ENCODE measurements at places on chromosomes 7 and 10. TPM values are rescaled to one million over a fixed set of nuclear protein-coding genes. Genes with fewer than 3 reads are reported as not detected.

DNA sequence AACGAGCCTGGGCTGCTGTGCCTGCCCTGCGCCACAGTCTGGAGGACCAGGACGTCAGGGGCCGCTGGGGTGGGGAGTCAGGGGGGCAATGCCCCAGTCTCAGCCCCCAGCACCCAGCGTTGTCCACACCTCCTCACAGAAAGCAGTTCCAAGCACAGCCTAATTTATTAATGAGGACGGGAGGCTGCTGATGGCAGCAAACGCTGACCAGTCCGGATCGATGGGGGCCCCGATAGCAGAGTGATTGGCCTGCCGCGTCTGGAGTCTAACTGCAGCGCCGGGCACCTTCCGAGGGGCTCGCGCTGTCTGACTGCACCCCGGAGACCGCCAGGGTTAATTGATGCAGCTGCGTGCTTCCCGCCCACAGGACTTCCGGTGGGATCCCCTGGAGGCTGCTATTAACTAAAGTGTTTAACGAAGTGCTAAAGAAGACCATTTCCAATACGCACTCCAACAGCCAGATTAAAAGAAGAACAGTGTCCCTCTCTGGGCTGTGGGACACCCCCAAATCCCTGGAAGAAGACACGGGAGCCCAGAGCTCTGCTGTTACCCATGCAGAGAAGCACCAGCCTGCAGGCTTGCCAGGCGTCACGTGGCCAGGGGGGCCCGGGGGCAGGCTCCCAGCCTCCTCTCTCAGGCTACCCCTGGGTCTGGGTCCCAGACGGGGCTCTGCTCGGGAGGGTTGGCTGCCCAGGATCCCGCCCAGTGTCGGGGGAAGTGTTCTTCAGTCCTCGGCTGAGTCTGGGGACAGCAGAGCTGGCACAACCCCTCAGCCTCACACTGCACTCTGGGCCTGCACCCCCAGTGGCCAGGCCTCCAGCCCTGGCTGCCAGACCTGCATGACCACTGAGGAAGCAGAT is 63.8 kb downstream of the MICALL2 start:
- no peaks in the 10 kb centered on the region for H3K4me1 ChIP-seq
- H3K27ac ChIP-seq, result no peak overlapping the region
- H3K27me3 ChIP-seq, result peaks cover 56% of the 10 kb centered on the region
- H3K4me3 ChIP-seq, result no peak overlapping the region
- no peak for DNase-seq

DNA sequence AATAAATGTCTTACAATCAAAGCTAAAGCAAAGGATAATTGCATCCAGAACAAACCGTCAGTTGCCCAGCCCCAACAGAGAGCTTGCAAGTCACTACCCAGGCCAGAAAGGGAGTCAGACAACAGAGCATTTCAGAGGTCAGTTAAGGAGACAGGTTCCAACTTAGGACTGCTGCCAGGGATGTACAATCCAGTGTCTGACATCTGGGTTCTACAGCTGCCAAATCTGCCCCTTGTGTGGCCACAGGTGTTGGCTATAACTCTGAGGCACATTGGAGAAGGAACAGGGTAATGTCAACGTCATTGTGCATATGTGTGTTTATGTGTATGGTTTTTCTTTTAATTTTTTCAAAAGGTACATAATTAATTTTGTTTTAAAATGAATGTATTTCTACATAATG is 85.2 kb upstream of the GLCCI1 start:
- H3K4me1 ChIP-seq, result no peaks in the 10 kb centered on the region
- H3K36me3 ChIP-seq, result no peaks in the 10 kb centered on the region
- no peak overlapping the region for H3K27ac ChIP-seq
- no peaks in the 10 kb centered on the region for H3K27me3 ChIP-seq
- H3K4me3 ChIP-seq, result no peak overlapping the region
- DNase-seq, result no peak

GRCh38 chr10:34574353-34574934 is 240.7 kb downstream of the PARD3 start:
- H3K4me1 ChIP-seq, result peaks cover 33% of the 10 kb centered on the region
- H3K4me3 ChIP-seq, result no peak overlapping the region
- no peaks in the 10 kb centered on the region for H3K27me3 ChIP-seq
- no peaks in the 10 kb centered on the region for H3K36me3 ChIP-seq
- no peak overlapping the region for H3K27ac ChIP-seq

- peaks cover 3% of the 10 kb centered on the region for H3K36me3 ChIP-seq
- H3K27ac ChIP-seq, result peak overlapping the region; percentile 59
- peak overlapping the region; percentile 84 for H3K4me3 ChIP-seq
- no peak for DNase-seq
- peaks cover 83% of the 10 kb centered on the region for H3K27me3 ChIP-seq
- no peaks in the 10 kb centered on the region for H3K4me1 ChIP-seq
These were observed 1.2 kb upstream of the HHEX start for GRCh38 chr10:92688573-92688926.

DNA sequence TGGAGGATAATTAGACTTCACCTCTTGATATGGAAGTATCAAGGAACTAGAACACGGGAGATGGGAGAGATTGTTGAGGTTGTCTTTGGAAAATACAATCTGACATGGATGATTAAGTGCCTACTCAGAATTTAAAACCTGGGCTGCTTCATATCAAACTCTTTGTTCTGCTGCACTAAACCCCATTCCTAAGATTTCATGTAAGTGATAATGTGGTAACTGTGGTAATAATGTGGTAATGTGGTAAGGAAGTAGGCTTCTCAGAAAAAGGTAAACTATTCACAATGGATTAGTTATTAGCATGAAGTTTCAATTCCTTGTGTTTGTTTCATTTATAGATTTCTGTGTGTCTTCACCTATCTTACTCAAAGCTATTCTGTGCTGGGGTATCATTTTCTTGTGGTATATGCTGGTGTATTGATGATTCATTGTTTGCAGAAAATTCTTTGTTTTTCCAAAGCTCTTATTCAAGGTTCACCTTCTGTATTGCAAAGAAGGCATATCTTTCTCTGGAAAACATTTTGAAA is 129.9 kb upstream of the TAC1 start:
- H3K4me3 ChIP-seq, result no peak overlapping the region
- no peaks in the 10 kb centered on the region for H3K36me3 ChIP-seq
- H3K4me1 ChIP-seq, result no peaks in the 10 kb centered on the region
- no peak overlapping the region for H3K27ac ChIP-seq
- H3K27me3 ChIP-seq, result no peaks in the 10 kb centered on the region

GRCh38 chr7:55028011-55028410 is 9.2 kb downstream of the EGFR start:
- no peaks in the 10 kb centered on the region for H3K27me3 ChIP-seq
- no peak overlapping the region for H3K4me3 ChIP-seq
- H3K4me1 ChIP-seq, result peaks cover 40% of the 10 kb centered on the region
- DNase-seq, result no peak

- H3K4me3 ChIP-seq, result no peak overlapping the region
- peaks cover 40% of the 10 kb centered on the region for H3K4me1 ChIP-seq
- no peaks in the 10 kb centered on the region for H3K36me3 ChIP-seq
- no peaks in the 10 kb centered on the region for H3K27me3 ChIP-seq
- no peak overlapping the region for H3K27ac ChIP-seq
- DNase-seq, result no peak
These were observed 128.4 kb downstream of the BICC1 start for GRCh38 chr10:58641095-58641531.

DNA sequence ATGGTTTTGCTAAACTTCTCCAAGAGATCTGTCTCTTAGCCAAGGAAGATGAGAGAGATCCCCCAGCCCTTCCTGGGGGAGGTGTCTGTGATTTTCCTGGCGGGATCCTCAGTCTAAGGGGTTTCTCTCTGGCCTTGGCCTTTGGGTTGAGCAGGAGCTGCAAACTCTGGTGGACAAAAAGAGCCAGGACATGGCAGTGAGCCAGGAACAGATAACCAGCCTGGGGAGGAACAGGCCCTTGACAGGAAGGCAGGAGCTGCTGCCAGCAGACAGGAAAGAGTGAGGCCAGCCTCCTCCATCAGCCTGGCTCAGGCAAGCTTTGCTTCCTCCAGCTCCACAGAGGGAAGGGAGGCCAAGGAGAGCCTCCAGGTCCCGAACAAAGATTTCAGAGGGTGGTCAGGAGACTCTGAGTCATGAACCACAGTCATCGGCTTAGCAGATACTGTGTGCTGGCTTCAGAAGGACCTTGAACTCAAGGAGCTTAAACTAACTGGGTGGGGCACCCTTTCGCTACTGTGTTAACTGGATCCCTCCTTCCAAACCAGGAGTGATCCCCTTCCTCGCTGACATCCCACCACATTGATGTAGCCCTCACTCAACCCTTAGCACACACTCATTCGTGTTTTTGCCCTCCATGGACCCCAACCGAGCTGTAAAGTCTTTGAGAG is 34.7 kb downstream of the DDIT4 start:
- DNase-seq, result no peak
- no peaks in the 10 kb centered on the region for H3K27me3 ChIP-seq
- no peak overlapping the region for H3K4me3 ChIP-seq
- H3K4me1 ChIP-seq, result peaks cover 16% of the 10 kb centered on the region
- peak overlapping the region; percentile 39 for H3K27ac ChIP-seq
- no peaks in the 10 kb centered on the region for H3K36me3 ChIP-seq

DNA sequence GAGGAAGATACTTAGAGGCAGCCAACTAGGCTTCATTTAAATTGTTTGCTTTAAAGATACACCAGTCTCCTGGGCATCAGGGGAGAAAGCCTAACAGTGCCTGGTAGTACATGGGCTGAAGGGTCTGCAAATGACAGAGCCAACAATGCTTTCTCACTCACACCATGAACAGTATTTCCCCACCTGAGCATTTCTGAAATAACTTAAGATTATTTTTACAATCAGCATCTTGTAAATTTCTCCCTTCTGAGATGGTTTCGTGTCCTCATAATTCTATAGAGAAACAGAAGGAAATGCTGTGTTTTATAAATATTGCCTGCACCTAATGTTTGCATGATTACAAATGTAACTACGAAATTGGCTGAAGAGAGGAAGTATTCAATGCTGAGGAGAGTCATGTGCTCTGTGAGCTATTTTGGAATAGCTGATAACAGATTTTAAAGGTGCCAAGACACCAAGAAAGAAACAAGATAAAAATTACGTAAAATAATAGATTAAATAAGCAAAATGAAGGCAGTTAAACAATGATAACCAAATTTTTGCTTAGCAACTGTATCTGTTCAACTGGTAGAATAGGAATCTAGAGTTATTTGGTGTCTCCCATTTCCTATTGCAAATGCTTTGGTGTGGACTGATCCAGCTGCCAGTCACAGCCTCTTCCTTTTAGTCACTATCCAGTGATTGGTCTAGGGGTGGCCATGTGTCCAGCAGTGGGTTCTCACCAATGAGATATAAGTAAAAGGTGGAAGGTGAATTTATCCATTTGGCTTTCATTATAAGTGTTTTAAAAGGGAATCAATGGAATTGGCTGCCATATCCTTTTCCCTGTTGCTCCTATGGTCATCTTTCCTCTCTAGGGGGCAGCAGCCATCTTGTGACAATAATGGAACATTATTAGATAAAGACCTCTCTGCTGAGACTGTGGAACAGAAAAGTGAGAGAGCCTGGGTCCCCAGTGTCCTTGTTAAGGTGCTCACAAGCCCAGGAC is 167.9 kb upstream of the SLC26A5 start:
- H3K36me3 ChIP-seq, result no peaks in the 10 kb centered on the region
- H3K27ac ChIP-seq, result no peak overlapping the region
- no peak overlapping the region for H3K4me3 ChIP-seq

HOXA6 gene
- total RNA-seq, result 10.9 TPM

Measured in type B pancreatic cell (in vitro differentiated cells).